Small intestine (tissue), 16 donors: ENCODE measurements at places on chromosomes 6 and 20. TPM values are rescaled to one million over a fixed set of nuclear protein-coding genes. Genes with fewer than 3 reads are reported as not detected.
A peak's percentile ranks its signal among the peaks of the same experiment; 100 is the strongest.

DNA sequence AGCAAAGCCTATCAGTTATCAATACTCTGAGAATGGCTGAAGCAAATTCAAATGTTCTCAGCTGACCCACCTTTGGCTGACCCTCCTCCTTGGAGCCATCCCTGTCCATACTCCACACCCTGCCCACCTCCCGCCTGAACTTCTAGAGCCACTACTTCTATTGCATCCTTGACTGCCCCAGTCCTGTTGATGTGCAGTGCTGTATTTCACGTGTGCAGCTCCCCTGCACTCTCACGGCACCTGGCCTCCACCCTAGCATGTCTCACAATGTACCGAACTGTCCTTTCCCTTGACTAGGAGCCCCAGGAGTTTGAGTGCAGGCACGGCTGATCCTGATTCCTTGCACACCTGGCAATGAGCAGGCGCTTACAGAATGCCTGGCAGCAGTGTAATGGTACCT is 7.0 kb downstream of the CPXM1 start:
- H3K4me1 ChIP-seq = no peaks in the 10 kb centered on the region
- H3K36me3 ChIP-seq = no peaks in the 10 kb centered on the region
- no peaks in the 10 kb centered on the region for H3K27me3 ChIP-seq
- H3K27ac ChIP-seq = no peak overlapping the region
- H3K4me3 ChIP-seq = no peak overlapping the region

Gene RGS19
- 6.4 TPM for polyA plus RNA-seq

Gene TCFL5
- 4.7 TPM for polyA plus RNA-seq

Gene TRIM15
- 43.0 TPM for polyA plus RNA-seq

GRCh38 chr6:166562726-166563125 is 23.8 kb downstream of the RAMACL start:
- H3K27ac ChIP-seq = no peak overlapping the region
- H3K4me3 ChIP-seq = no peak overlapping the region
- H3K27me3 ChIP-seq = no peaks in the 10 kb centered on the region
- DNase-seq = no peak
- no peaks in the 10 kb centered on the region for H3K36me3 ChIP-seq

GRCh38 chr6:70221025-70221714 is 81.7 kb downstream of the COL9A1 start:
- H3K27ac ChIP-seq = no peak overlapping the region
- no peak overlapping the region for H3K4me3 ChIP-seq
- no peaks in the 10 kb centered on the region for H3K36me3 ChIP-seq
- peak; percentile 27 for DNase-seq

Gene HFE
- polyA plus RNA-seq = 16.1 TPM

DNA sequence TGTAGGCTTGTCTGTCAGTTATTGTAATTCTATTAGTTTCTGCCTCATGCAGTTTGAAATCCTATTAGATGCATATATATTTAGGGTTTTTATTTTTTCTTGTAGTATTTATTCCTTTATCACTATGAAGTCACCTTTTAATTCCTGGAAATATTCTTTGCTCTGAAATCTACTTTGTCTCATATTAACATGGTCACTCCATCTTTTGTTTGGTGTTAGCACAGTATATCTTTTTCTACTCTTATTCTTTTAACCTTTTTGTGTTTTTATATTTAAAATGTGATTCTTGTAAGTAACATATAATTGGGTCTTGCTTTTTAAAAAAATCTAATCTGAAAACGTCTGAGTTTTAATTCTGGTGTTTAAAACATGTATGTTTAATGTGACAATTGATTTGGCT is 121.6 kb downstream of the GJA10 start:
- H3K27ac ChIP-seq = no peak overlapping the region
- no peaks in the 10 kb centered on the region for H3K4me1 ChIP-seq
- DNase-seq = no peak
- H3K27me3 ChIP-seq = no peaks in the 10 kb centered on the region

- H3K4me1 ChIP-seq = no peaks in the 10 kb centered on the region
- H3K27ac ChIP-seq = no peak overlapping the region
- no peak for DNase-seq
- no peaks in the 10 kb centered on the region for H3K36me3 ChIP-seq
- no peak overlapping the region for H3K4me3 ChIP-seq
- H3K27me3 ChIP-seq = no peaks in the 10 kb centered on the region
These were observed 96.7 kb downstream of the GMDS start for GRCh38 chr6:2148748-2149147.

DNA sequence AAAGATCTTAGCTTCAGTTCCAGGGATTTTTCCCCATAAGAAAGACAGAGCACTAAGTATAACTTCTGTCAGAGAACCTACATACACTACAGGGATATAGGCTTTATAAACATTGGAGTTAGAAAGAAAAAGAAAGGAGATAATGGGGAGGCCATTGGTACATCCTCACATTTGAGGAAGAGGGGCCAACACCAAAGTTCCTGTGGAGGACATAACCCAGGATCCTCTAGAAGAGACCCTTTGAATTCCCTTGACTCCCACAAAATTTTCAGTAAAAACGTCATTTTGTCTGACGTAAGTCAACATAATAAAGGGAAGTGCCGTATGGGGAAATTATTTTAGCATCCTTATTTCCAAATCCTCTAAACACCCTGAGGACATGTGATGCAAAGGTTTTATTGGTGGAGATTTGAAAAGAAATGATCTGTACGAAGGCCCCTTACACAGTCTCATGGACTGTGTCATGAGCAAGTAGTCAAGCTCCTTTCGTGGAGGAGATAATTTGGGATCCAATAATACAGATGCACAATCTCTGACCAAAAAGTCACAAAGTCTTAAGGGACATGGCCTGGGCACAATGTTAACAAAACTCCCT is 33.2 kb downstream of the HLA-DRA start:
- peak overlapping the region; percentile 58 for H3K27ac ChIP-seq
- DNase-seq = no peak
- H3K36me3 ChIP-seq = no peaks in the 10 kb centered on the region
- H3K27me3 ChIP-seq = no peaks in the 10 kb centered on the region

DNA sequence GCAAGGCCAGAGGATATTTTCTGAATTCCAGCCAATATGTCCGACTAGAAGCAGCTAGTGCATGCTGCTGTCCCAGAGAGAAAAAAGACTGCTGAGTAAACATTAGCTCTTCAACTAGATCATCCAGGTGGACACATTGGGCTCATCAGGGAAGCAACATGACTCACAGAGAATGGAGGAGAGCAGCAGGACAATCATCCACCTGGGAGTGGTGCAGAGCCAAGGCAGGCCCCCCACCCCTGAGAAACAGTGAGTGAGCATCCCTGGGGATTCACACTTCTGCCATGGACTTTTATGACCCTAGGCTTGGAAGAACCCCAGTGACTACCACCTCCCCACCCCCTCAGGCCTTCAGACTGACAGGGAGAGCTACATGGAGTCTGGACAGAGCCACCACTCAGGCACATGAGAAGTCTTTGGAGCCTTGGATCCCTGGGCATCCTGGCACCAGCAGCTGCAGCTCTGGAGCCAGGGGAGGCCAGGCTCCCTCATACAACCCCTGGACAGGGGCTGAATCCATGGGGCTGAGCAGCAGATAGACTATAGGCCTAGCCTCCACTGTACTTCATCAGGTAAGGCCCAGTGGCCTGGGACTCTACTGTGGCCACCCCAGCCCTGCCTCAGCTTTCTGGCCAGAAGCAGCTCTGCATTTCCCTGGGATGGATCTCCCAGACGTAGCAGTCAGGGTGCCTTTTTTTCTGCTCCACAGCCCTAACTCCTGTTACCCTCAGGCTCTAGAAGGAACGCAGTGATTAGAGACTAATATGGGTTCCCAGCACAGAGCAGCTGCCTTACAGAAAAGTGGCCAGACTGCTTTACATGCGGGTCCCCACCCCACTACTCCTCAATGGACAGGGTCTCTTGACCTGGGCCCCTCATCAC is 82.9 kb upstream of the RNF217 start:
- H3K27me3 ChIP-seq = no peaks in the 10 kb centered on the region
- no peak overlapping the region for H3K4me3 ChIP-seq
- no peaks in the 10 kb centered on the region for H3K4me1 ChIP-seq
- no peaks in the 10 kb centered on the region for H3K36me3 ChIP-seq

GRCh38 chr6:45209762-45210161 is 118.4 kb upstream of the RUNX2 start:
- H3K4me3 ChIP-seq = no peak overlapping the region
- no peak for DNase-seq
- no peak overlapping the region for H3K27ac ChIP-seq
- no peaks in the 10 kb centered on the region for H3K4me1 ChIP-seq
- no peaks in the 10 kb centered on the region for H3K36me3 ChIP-seq

- DNase-seq = no peak
- H3K4me1 ChIP-seq = no peaks in the 10 kb centered on the region
- H3K27ac ChIP-seq = no peak overlapping the region
- H3K4me3 ChIP-seq = peak overlapping the region; percentile 84
- no peaks in the 10 kb centered on the region for H3K36me3 ChIP-seq
- no peaks in the 10 kb centered on the region for H3K27me3 ChIP-seq
These were observed 769 bp upstream of the TRPC4AP start for GRCh38 chr20:35093267-35093884.
